ENCODE measurements at places on chromosomes 7 and 10.

DNA sequence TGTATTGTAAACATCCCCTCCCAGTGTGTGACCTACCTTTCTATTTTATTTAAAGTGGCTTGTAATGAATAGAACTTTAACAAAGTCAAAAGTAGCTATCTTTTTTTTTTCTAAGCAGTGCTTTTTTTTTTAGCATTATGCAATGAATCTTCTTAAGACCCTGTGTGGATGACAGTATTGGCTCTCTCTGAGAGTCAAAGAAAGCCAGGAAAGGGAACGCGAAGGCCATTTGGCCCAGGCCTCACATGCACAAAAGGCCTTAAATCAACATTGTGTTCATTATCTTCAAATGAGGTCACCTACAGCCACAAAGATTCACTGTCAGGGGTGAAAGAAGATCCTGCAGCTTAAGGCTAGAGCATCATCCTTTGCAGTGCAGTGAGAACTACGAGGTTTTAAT, 721.5 kb downstream of the GRID1 start:
- no peak for DNase-seq

GRCh38 chr7:35716038-35716803, 21.3 kb upstream of the HERPUD2 start:
- DNase-seq: no peak

- no peak for DNase-seq
Measured at GRCh38 chr7:107232568-107233090, 63.8 kb downstream of the HBP1 start.

- no peak for DNase-seq
Measured at GRCh38 chr10:3339531-3339950, 167.0 kb upstream of the PITRM1 start.

- DNase-seq: no peak
Measured at GRCh38 chr7:107782374-107782773, 20.6 kb downstream of the SLC26A3 start.

- DNase-seq: no peak
Measured at GRCh38 chr7:35241884-35242283, 12.0 kb downstream of the TBX20 start.

GRCh38 chr10:129319934-129320333, 147.1 kb upstream of the MGMT start:
- DNase-seq: no peak

- DNase-seq: peak; percentile 85
Measured at GRCh38 chr7:27160546-27161213, 4.2 kb upstream of the HOXA7 start.

DNA sequence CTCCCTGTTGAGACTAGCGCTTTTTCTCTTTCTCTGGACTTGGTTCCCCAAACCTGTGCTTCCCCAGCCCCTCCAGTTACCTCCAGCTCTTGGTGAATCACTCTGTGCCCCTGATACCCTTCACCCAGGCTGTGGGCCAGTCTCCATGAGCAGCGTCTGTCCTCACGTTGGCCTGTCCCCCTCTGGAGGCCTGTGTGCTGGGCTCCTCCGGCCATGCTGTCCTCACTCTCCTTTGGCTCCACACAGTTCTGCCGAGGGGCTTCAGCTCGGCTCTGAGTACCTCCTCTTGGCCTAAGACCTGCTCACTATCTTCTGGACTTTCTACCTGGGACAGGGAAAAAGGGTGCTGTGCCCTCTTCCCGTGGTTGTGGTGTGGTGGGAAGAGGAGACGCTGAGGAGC, 140.2 kb upstream of the TNS3 start:
- no peak for DNase-seq

GRCh38 chr7:44987996-44988395, 9.2 kb upstream of the MYO1G start:
- no peak for DNase-seq

DNA sequence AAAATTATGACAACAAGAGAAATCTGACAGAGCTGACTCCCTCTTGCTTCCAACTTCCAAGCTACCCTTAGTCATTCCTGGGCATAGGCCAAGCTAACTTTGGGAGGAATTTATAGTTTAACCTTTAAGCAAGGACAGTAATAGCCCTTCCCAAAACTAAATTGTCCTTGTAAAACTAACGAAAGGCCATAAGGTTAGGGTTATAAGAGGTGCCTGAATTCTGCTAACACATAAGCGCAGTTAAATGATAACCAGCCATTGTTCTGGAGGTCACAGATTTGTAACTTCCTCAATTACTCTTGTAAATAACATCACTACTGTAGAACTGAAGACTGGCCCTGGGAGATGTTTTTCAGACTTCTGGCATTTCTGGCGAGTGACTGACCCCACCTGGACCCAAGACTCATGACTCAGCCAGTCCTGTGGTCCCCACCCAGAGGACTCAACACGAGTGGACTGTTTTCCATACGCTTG, 481.2 kb downstream of the KCNMA1 start:
- DNase-seq: no peak

DNA sequence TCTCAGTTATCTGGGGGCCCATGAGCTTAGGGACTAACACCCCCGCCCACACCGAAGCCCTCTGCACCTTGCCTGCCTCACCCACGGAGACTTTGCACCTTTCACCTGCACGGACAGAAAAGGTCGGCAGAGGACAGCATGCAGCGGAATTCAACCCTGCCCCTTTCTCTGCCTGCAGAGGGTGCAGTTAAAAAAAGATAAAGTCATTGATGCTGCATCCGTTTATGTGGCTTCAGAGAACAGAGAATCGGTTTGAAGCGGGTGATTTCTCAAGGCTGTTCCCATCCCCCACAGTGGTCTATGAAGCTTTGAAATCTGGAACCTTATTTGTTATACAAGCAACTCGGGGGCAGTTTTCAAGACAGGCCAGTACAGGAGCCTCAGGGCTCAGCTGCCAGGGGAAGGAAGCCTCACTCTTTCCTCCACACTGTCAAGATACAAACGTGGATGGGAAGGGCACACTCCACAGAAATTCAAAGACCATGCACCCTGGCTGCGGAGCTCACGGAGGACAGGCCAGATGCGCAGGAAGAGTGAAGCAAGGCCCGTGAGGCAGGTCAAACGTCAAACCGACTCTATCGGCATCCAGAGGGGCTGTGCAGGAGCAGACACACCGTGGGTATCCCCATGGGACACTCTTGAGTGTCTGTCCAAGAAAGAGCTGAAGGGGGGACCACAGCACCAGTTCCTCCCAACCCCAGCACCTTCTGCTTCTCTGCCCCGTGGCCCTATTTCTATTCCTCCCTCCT, 66.3 kb downstream of the INSIG1 start:
- no peak for DNase-seq

GRCh38 chr10:120177330-120177729, 279.7 kb upstream of the PLPP4 start:
- DNase-seq: no peak

GRCh38 chr7:149598721-149599308, 101.2 kb upstream of the ZNF746 start:
- peak; percentile 29 for DNase-seq

- no peak for DNase-seq
Measured at GRCh38 chr10:132829403-132829802, 43.5 kb upstream of the NKX6-2 start.

DNA sequence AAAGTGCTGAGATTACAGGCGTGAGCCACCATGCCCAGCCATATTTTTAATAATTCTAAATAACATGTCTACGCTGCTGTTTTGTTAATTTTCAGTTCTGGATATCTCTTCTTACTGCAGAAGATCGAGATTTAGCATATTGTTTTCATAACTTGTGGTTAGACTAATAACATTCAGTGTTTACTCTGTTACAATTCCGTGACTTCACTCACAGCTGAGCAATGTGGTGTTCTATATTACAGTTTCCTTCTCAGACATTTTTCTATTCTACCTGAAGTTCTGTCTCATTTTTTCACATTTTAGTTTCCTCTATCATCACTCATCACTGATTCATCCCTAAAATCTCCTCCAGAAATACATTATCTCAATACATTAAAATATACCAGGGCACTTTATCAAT, 10.9 kb downstream of the RNF32 start:
- no peak for DNase-seq

GRCh38 chr7:135716677-135717238, 11.2 kb downstream of the SLC13A4 start:
- DNase-seq: no peak

DNA sequence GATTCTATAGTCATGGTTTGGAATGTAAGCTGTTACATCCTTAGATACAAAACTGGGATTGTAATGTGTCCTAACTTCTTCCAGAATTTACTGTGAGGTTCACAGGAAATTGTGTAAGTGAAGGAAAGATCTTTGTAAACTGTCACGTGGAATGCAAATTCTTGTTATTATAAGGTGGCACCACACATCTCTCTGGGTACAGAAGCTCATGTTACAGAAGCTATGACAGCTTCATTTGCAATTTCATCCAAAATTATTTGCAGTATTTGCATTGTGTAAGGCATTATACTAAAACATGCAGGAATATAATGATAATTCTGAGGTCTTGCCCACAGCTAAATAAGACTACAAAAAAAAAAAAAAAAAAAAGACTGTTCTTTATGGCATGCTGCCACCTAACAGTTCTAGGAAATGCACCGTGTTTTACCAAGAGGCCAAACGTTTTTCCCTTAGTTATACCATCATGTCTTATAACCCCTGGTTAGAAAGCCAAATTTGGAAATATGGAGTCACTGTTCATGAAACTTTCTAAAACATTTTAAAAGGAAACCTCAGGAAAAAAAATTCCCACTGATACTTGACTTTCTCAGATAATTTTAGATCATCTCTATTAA, 17.6 kb downstream of the MINDY3 start:
- DNase-seq: no peak

DNA sequence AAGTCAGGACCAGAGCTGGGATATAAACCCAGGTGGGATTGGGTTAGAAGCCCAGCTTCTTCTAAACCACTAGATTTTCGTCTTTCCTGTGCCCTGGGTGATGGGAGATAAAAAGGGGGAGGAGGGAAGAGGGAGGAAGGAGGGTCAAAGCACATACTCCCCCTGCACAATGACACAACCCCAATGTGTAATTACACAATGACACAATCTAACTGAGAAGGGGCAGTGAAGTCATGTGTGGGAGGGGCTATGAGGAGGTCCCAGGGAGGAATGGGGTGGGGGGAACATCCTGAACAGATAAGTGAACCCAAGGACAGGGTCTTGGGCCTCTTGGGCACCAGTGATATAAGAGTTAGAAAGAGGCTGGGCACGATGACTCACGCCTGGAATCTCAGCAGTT, 44.5 kb downstream of the TECTB start:
- DNase-seq: no peak

- no peak for DNase-seq
Measured at GRCh38 chr7:134129856-134130523, 2.9 kb downstream of the LRGUK start.

- DNase-seq: no peak
Measured at GRCh38 chr7:82382276-82382675, 61.3 kb downstream of the CACNA2D1 start.

- no peak for DNase-seq
Measured at GRCh38 chr7:19552576-19552975, 156.3 kb downstream of the POLR1F start.

GRCh38 chr10:132068431-132069121, 2.8 kb downstream of the JAKMIP3 start:
- DNase-seq: no peak

DNA sequence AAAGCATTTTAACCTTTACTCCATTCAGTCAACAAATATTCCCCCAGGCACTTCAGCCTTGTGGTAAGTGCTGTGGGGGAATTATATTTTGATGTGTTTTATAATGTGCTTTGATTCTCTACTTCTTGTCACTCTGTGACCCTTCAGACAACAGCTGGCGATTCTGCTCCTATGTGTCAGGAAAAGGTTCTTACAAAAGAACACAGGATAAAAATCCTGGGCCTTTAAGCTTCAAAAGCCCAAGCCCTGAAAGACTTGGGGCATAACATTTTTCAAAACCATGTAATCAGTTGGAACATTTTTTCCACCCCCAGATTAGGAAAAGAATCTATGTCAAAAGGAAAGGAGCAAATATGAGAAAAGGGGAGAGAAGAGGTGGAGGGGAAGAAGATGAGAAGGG, 37.8 kb upstream of the LRRC17 start:
- no peak for DNase-seq

DNA sequence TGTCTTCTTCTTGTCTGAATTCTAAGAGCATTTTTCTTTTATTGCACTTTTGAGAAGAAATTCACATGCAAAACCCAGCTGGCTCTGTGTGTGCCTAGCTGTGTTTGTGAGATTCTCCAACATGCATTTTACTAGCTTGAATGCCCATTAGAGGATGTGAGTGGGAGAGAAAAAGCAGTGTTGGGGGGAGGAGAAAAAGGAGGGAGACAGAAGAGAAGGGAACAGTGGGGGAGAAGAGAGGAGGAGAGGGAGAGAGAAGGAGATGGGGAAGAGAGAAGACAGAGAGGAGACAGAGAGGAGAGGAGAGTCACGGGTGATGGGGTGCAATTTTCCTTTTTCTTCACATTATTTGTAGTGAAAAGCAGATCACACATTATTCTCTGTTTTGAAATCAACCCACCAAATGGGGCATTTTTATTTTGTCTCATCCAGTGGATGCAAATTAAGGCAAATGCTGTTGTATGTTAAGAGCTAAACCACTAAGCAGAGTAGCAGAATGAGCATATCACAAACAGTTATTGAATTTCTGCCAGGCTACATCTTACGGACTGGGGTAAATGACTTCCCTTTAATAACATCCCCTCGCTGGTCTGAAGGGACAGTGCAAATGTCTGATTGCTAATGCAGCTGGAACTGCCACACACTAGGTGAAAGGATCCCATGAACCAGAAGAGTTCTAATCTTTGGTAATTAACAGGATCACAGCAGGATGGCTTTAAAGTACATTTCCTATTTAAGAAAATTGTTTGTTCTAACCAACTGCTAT, 849 bp downstream of the LRRN3 start:
- DNase-seq: no peak

DNA sequence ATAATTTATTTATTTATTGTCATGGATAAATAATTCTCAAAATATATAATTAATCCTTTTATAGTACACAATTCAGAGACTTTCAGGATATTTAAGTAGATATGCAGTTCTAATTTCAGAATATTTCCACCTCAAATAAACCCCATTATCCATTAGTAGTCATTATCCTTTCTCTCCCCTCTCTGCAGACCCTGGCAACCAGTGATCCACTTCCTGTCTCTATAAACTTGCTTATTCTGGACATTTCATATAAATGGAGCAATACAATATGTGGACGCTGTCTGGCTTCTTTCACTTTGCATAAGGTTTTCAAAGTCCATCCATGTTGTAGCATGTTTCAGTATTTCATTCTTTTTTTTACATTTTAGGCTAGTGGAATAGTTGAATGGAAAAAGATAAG, 230.2 kb downstream of the FZD1 start:
- DNase-seq: no peak

DNA sequence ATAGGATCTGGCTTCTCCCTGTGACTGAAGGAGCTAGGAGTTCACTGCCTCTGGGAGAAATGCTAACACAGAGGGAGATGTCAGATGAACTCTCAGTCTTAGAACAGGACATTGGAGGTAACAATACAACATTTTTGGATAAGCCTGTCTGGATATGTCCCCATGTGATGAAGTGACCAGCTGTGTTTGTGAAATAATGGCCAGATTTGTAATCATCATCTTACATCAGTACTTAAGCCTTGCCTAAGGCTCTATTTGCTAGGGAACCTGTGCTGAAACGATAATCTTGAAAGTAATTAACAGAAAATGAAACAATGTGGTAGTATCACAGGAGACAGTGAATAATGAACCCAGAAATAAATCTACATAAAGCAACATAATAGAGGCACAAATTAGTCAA, 56.2 kb downstream of the CRPPA start:
- no peak for DNase-seq

All from stimulated activated naive CD8-positive, alpha-beta T cell treated with anti-CD3 and anti-CD28 coated beads, Interleukin-15, amount 100 ng/mL, for 72 hours (primary cell).